ENCODE measurements at places on chromosomes 11 and 22. TPM values are rescaled to one million over a fixed set of nuclear protein-coding genes. Genes with fewer than 3 reads are reported as not detected.

DNA sequence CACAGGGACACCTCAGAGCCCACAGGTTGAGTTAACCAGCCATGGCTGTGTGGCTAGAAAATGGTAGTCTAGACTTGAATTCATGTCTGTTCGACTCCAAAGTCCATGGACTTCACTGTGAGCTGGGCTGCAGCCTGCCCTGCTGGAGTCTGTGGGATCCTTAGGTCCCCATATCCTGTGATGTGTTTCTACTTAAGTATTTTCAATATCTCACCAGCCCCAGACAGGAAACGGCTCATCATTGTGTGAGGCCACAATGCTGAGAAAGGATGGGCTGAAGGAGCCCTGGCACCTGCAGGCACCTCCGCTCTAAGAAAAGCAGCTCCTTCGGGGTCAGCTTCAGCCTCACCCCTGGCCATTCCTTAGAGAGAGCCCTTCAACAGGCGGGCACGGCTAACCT lies 93.1 kb downstream of the NAT10 start:
- DNase-seq = no peak

DNA sequence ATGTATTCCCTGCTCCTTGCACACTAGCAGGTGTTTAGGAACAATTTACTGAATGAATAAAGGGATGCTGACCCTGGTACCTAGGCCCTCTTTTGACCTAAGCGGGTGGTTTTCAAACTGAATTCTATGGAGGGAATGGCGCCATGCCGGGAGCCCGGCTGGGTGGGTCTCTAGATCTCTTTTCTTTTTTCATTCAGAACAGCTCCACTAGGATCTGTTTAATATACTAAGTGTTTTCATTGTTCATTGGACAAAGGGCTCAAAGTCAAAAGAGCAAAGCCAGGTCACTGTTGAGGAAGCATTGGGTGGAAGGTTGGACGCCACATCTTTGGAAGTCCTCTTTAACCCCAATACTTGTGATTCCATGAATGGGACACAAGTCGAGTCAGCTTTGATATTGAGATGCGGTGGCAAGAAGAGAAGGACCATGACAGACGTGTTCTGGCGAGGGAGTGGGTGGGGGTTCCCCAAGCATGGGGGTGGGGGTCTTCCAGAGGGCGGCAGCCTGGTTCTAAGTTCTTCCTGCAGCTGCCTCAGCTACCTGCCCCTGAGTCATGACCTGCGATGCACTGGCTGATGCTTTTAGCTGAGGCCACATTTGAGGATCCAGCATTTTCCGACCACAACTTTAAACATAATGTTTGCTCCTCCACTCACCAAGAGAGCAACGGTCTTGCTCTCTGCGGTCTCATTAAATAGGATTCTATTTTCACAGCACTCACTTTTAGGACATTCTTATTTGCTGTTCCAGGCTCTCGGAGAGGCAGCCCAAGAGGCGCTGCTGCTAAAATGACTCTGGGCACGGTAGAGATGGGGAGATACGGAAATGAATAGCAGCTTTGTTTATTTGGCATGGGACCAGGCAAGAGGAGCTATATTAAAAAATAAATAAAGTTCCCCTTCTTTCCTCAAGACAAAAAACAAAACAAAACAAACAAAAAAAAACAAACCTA lies 100.6 kb downstream of the FBXO7 start:
- DNase-seq = no peak

DNA sequence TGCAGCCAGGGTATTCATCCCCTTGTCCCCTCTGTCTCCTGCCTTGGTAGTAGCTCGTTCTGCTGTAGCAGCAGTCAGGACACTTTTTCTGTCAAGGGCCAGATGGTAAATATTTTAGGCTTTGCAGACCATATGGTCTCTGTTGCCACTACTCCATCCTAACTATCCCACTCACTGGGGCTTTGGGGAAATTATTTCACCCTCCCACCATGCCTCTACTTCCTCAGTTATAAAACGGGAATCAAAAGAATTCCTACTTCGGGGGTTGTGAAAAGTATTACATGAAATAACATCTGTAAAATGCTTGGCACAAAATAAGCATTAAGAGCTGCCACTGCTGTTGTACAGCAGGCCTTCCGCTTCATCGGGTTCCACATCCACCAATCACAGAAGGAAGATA lies 89.9 kb upstream of the LDLRAD3 start:
- no peak for DNase-seq

- no peak for DNase-seq
Observed at GRCh38 chr11:75508051-75508561, 17.6 kb downstream of the GDPD5 start.

BTBD18 gene
- total RNA-seq = not detected

DNA sequence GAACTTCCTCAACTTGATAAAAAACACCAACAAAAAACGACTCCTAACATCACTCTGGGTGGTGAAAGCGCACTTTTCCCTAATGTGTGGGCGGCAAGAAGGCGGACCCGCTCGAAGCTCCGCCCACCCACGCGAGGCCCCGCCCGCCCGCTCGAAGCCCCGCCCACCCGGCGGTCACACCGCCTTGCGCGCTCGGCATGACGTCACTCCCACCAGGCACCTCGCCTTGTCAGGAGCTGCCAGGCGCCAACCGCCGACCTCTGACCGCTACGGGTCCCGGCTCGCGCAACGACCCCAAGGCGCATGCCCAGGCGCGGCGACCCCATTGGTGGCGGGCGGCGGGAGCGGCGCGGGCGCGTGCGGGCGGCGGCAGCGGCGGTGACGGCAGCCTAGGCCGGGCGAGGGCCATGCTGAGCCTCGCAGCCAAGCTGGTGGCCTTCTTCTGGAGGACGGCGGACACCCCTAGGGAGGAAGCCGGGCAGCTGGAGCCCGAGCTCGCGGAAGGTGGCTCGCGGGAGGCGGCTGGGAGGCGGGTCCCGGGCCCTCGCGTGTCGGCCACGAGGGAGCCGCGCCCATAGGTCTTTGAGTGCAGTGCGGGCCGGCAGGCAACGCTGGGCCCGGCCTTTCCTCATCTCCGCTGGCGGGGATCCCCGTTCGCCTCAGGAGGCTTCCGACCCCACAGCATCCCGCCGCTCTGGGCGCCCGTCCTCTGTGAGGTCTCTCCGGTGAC lies at the start of gene MOV10L1:
TSS of gene MOV10L1 (plus strand) at position 325 of the 730 bp plus-strand sequence. CDS start at position 408, 83 bp downstream.
- no peak for DNase-seq

FXYD2 gene
- 2.7 TPM for total RNA-seq

- DNase-seq = no peak
Observed at GRCh38 chr22:30115705-30116104, 35.4 kb downstream of the HORMAD2 start.

- no peak for DNase-seq
Observed at GRCh38 chr11:17296852-17297559, 20.5 kb downstream of the NUCB2 start.

DNA sequence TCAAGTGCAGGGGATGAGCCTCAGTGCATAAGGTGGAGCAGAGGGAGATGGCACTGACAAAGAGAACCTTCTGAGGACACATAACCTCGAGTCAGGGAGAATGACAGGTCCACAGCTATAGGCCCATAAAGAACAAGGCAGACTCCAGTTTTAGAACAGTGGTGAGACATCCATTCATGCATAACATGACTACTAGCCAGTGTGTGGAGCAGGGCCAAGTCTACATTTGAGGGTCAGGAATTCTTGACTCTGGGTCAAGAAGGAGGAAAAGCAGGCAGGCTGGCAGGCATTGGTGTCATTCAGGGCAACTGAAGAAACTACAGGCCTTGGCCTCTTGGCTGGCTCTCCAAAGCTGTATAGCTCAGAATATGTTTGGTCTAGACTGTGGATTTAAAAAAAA lies 54.9 kb downstream of the MTNR1B start:
- DNase-seq = no peak

DNA sequence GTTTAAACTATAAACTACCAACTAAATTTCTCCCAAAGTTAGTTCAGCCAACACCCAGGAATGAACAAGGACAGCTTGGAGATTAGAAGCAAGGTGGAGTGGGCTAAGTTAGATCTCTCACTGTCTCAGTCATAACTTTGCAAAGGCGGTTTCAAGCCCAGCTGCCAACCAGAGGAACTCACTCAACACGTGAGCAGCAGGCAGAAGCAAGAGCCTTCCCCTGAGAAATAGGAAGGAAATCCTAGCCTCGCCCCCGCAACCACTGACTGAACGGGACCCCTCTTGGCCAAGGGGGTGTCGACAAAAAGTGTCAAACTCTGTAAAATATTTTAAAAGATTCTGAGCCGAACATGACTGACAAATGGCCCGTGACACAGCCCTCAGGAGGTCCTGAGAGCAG lies 4.4 kb upstream of the KRTAP5-9 start:
- no peak for DNase-seq

- no peak for DNase-seq
Observed at GRCh38 chr11:16484434-16484833, 128.1 kb upstream of the SOX6 start.

DNA sequence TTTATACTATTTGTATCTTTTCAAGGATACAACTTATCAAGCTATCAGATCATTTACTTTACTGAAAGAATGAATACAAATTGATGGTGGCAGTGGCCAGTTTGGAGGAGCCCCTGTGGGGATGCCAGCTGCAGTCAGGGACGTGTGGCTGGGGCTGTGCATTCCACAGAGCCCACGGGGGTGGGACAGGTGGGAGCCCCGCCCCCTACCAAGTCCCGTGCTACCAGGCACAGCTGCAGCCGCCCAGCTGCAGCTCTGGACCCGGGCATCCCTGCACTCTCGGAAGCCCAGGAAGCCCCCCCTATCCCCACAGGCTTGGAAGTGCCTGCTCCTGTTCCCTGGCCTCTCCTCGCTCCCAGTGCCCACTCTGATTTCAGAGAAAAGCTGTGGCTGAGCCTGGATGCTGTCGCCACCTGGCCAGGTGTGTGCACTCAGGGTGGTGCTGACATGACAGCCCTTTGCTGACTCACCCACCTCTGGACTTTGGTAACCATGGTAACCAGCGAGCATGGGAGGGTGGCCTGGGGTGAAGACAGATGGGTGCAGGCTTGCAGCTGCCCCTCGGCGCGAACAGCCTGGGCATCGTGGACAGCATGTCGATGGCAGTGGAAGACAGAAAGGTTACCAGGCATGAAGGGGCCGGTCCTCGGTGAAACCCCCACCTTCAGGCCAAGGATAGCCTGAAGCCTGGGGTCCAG lies 138.1 kb downstream of the SBF2 start:
- DNase-seq = no peak

GRCh38 chr11:9566561-9567063 lies 6.9 kb upstream of the WEE1 start:
- DNase-seq = no peak

DNA sequence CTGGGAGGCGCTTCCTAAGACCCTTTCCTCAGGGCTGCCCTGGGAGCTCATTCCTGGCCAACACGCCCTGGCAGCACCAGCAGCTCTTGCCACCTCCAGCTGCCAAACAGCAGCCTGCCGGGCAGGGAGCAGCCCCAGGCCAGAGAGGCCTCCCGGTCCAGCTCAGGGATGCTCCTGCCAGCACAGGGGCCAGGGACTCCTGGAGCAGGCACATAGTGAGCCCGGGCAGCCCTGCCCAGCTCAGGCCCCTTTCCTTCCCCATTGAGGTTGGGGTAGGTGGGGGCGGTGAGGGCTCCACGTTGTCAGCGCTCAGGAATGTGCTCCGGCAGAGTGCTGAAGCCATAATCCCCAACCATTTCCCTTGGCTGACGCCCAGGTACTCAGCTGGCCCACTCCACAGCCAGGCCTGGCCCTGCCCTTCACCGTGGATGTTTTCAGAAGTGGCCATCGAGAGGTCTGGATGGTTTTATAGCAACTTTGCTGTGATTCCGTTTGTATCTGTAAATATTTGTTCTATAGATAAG lies 7.6 kb downstream of the SLC39A13 start:
- DNase-seq = peak; percentile 88

DNA sequence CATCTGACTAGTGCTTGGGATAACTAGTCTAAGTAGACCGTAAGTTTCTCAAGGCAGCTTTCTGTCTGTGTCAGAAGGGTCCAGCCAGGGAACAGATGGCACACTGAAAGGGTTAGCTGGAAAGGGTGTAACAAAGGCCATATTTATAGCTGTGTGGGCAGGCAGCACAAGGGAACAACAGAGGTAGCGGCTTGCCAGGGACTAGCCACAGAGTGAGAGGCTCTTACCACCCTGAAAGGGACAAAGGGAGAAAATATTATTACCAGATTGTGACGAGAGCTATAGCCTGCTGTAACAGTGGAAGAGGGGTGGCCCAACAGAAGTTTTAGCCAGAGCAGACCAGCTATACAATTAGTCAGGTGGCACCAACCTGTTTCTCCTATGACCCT lies 129.4 kb downstream of the CCDC34 start:
- no peak for DNase-seq

SLC7A4 gene
- 0.51 TPM for total RNA-seq

NAALADL1 gene
- total RNA-seq = 3.4 TPM

GRCh38 chr22:17914474-17914873 lies 109.9 kb downstream of the MICAL3 start:
- DNase-seq = no peak

Measured in Right ventricle myocardium inferior (tissue), 1 donor.